ENCODE measurements at places on chromosomes 11 and 22. TPM values are rescaled to one million over a fixed set of nuclear protein-coding genes. Genes with fewer than 3 reads are reported as not detected.
A peak's percentile ranks its signal among the peaks of the same experiment; 100 is the strongest.

GRCh38 chr22:27170491-27170890 lies 513.1 kb downstream of the MIAT start:
- peak; percentile 60 for DNase-seq

Gene IFITM10
- total RNA-seq = 0.14 TPM

DNA sequence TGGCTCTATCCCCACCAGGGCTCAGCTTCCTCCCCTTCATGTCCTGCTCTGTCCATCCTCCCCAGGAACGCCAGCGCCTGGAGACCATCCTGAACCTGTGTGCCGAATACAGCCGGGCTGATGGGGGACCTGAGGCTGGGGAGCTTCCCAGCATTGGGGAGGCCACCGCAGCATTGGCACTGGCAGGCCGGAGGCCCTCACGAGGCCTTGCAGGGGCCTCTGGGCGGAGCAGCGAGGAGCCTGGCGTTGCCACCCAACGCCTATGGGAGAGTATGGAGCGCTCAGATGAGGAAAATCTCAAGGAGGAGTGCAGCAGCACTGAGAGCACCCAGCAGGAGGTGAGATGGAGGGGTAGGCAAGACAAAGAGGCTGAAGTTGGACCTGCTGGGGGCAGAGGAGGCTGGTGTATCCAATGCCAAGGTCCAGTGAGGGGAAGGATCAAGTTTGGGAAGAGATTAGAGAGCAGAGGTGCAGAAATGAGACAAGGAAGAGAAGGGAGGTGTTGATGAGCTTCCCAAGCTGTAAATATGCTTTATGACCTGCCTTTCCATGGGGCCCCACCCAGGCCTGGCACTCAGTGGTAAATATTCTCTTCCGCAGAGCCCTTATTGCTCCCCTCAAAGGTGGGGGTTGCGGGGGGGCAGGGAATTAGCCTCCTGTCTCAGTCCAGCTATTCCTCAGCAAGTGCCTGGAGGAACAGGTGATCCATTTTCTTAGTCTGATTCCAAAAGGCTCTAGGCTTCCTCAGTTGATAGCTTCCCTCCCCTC lies 23.9 kb downstream of the PHLDB1 start:
- no peak for DNase-seq

DNA sequence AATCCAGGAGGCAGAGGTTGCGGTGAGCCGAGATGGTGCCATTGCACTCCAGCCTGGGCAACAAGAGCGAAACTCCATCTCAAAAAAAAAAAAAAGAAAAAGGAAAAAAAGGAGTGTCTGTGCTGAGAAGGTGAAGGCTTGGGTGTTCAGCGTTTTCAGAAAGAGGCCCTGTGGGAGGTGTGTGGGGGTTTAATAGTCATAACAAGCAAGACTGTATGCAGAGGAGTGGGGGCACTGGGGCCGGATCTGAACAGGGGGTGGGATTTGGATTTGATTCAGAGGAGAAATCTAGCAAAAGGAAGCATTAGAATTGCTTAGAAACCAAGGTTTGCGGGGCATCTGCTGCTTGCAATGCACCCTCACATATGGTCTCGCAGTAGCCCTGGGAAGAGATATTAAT lies 136.0 kb downstream of the FEZ1 start:
- no peak for DNase-seq

DNA sequence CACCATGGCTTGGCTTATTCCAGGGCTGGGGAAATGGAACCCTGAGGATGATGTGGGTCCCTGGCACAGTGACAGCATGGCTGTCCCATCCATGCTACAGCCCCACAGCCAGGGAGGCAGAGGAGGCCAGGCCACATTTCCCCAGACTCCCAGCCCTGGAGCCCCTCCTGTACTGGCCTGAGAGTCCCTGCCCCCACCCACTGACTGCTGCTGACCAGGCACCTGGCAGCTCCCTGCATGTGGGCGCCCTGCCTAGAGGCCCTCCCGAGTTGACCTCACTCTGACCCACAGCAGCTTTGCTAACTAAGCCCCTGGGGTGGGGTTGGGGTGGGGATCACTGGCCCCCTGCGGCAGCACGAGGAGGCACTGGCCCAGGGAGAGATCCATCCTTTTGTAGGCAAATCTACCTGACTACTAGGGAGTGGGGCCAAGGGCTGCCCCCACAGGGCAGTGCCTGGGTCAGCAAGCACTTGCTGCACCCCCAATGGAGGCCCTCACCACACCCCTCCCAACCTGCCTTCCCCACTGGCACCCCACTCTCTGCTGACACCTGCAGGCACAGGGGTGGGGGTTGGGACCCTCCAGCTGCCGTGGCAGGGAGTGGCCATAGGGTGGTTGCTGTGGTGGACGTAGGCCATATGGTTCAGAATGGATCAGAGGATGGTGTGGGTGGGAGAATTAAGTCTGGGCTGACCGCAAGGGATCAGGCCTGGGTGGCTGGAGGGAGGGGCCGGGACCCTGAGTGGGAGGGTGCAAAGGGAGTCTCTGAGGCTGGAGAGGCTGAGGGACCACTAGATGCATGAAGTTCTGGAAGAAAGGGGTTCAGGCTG lies 17.4 kb downstream of the ARVCF start:
- no peak for DNase-seq

- DNase-seq = no peak
These were observed 17.9 kb downstream of the NADSYN1 start for GRCh38 chr11:71470946-71471345.

Gene FAM83F
- 5.8 TPM for total RNA-seq

Gene OR2AG2
- total RNA-seq = 0.04 TPM

- DNase-seq = no peak
These were observed 57.4 kb downstream of the CLMP start for GRCh38 chr11:123137431-123138224.

Gene ANO1
- total RNA-seq = 1.1 TPM

- peak; percentile 7 for DNase-seq
These were observed 953.4 kb downstream of the DLG2 start for GRCh38 chr11:84673753-84674152.

DNA sequence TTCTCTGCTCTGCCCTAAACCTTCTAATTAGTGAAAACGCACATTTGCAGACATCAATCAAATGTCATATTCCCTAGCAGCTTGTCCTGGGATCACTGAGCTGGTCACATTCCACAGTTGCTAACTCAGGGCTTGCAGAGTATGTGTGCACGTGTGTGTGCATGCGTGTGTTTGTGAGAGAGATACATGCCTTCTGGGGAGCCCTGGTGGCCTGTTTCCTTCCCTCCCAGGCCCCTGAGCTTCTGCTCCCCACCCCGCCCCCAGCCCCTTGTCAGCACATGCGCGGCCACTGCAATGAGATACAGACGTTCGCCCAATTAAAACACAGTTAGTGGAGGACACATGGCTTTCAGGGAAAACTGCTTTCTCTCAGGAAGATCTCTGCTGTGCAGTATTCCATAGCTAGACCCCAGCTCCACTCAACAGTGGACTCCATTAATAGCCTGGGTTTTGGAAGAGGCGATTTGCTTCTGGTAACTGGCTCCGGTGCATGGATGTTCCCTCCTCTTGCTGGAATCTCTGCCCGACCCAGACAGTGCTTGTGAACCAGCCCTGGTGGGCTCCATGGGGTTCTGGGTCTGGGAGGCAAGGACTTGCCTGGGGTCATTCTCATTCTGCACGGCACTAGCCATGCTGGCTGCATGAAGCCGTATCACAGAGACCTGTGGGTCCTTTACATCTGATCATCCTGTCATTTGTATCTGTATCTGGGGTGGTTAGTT lies 17.7 kb downstream of the LRP5 start:
- DNase-seq = no peak

DNA sequence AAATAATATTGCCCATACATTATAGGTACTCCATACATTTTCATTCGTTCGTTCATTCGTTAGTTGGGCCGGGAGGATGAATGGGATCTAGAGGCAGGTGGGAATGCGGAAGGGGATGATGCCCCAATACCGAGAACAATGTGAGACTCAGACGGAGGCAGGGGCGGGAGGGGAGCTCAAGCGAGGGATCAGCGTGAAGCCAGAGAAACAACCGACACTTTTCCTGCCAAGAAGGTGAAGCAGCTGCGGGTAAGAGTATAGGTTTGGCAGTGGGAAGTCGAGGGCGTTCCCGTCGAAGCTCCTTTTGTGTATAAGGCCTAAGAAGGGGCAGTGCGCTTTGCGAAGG lies 1.1 kb upstream of the ARHGEF17 start:
- DNase-seq = no peak

Gene TMEM191B
- total RNA-seq = 1.0 TPM

DNA sequence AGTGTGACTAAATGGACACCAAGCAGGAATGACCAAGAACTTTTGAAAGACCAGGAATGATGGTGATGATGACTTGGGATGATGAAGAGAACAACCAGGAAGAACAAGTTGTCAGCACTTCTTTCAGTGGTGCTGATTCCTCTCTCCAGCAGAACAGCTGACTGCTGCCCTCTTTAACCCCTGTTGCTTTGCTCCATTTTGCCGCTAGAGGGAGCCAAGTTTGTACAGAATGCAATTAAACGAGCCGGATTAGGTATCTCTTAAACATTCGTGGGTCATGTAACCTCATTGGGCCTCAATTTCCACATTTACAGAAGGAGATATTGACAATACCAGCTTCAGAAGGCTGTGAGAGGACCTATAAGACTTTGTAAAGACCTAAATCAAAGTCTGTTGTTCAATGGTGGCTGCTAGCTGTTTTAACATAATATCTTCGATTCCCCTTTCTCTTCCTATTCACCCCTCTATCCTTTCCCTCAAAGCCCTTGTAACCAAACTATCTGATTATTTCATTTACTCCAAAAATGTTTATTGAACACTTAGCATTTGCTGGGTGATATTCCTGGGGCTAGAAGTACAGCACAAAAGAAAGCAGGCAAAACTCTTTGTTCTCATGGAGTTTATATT lies 1.9 kb downstream of the OR4S1 start:
- no peak for DNase-seq

All from kidney epithelial cell (primary cell).